ENCODE measurements at places on chromosomes 11 and 22. TPM values are rescaled to one million over a fixed set of nuclear protein-coding genes. Genes with fewer than 3 reads are reported as not detected.
A peak's percentile ranks its signal among the peaks of the same experiment; 100 is the strongest.

The PRDX5 gene
- total RNA-seq, result 243 TPM

GRCh38 chr11:119687373-119688046 lies 41.5 kb downstream of the NECTIN1 start:
- H3K36me3 ChIP-seq, result no peaks in the 10 kb centered on the region
- H3K27me3 ChIP-seq, result no peaks in the 10 kb centered on the region
- no peak overlapping the region for H3K4me3 ChIP-seq
- no peak overlapping the region for H3K27ac ChIP-seq
- no peak for DNase-seq
- peaks cover 17% of the 10 kb centered on the region for H3K4me1 ChIP-seq

The NELL1 gene
- not detected for total RNA-seq

DNA sequence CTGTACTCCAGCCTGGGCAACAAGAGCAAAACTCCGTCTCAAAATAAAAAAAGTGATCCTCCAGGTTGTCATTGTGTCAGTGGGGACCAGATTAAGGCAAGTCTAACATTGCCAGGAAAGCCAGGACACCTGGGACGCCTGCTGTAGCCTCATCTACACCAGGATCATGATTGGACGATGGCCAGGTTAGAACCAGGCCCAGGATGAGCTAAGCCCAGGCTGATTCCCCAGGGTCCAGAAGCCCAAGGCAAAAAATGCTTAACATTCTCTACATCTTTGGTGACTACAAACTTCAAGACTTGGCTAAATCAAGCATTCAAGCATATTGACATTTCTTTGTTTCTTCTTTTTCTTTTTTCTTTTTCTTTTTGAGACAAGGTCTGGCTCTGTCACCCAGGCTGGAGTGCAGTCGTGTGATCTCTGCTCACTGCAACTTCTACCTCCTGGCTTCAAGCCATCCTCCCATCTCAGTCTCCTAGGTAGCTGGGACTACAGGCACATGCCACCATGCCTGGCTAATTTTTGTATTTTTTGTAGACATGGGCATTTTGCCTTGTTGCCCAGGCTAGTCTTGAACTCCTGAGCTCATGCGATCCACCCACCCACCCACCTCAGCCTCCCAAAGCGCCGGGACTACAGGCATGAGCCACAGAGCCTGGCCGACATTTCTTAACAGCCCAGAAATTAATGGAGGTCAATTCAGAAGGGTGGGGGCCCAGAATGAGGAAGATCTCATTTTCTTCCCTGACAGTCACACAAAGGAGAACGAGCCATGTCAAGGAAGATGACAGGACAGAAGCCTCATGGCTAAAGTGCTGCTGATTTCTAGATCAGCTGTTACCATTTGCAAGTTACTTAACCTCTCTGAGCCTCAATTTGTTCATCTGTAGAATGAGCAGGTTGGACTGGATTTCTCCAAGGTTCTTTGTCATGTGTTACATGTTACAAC lies 12.5 kb upstream of the PTPRJ start:
- no peak overlapping the region for H3K27ac ChIP-seq
- DNase-seq, result peak; percentile 46
- H3K27me3 ChIP-seq, result no peaks in the 10 kb centered on the region
- H3K4me1 ChIP-seq, result peaks cover 3% of the 10 kb centered on the region
- H3K36me3 ChIP-seq, result no peaks in the 10 kb centered on the region

DNA sequence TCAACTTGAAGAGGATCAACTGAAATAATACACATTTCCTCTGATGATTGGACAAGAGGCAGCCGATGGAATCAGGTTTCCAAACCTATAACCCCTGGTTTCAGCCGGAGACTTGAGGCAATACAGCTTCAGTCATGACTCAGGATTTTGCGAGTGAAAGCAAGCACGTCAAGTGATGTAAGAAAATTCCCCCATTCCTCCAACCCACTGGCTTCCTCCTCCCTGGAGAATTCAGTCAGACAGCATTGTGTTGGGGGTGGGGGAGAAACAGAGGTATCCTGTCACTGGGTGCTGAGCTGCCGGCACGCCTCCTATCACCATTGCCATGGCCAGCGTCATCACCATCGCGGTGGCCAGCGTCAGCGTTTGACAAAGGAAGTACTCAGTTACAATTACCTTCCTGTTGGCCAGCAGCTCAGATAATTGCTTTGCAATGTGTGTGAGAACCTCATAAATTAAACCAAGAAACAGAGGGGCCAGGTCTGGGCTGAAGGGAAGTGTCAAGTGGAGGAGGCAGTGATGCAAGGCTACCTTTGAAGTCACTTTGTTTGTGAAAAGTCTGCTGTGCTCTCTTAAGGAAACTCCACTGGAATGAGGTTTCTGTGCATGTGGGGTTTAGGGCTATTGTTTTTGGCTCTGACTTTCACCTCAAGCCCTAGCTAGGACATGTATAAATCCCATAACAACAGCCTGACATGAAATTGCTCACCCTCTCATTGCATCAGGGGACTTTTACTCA lies 50.2 kb downstream of the LIF start:
- H3K36me3 ChIP-seq, result no peaks in the 10 kb centered on the region
- H3K4me1 ChIP-seq, result peaks cover 35% of the 10 kb centered on the region
- H3K4me3 ChIP-seq, result peak overlapping the region; percentile 8
- H3K27ac ChIP-seq, result peak overlapping the region; percentile 99
- DNase-seq, result peak; percentile 100

- no peak overlapping the region for H3K27ac ChIP-seq
- no peaks in the 10 kb centered on the region for H3K36me3 ChIP-seq
- no peak for DNase-seq
- H3K27me3 ChIP-seq, result peaks cover under 1% of the 10 kb centered on the region
- no peak overlapping the region for H3K4me3 ChIP-seq
- H3K4me1 ChIP-seq, result peaks cover 16% of the 10 kb centered on the region
Observed at GRCh38 chr22:44682556-44683168, 19.3 kb upstream of the PRR5 start.

GRCh38 chr22:35335936-35336781 lies 36.5 kb downstream of the TOM1 start:
- H3K4me1 ChIP-seq, result no peaks in the 10 kb centered on the region
- no peak overlapping the region for H3K27ac ChIP-seq
- DNase-seq, result no peak
- peaks cover 14% of the 10 kb centered on the region for H3K36me3 ChIP-seq
- H3K4me3 ChIP-seq, result no peak overlapping the region

- peak overlapping the region; percentile 81 for H3K27ac ChIP-seq
- no peaks in the 10 kb centered on the region for H3K36me3 ChIP-seq
- H3K4me3 ChIP-seq, result no peak overlapping the region
- H3K4me1 ChIP-seq, result peaks cover 53% of the 10 kb centered on the region
- peak; percentile 52 for DNase-seq
- H3K27me3 ChIP-seq, result no peaks in the 10 kb centered on the region
Observed at GRCh38 chr22:39176143-39176713, 23.7 kb upstream of the CBX7 start.

GRCh38 chr11:67652965-67653845 lies 2.7 kb upstream of the ACY3 start:
- no peak overlapping the region for H3K27ac ChIP-seq
- H3K4me1 ChIP-seq, result no peaks in the 10 kb centered on the region
- no peak for DNase-seq
- peaks cover 2% of the 10 kb centered on the region for H3K27me3 ChIP-seq
- H3K36me3 ChIP-seq, result no peaks in the 10 kb centered on the region
- no peak overlapping the region for H3K4me3 ChIP-seq

The OR10A2 gene
- total RNA-seq, result not detected

GRCh38 chr11:76069001-76069400 lies 137.3 kb downstream of the WNT11 start:
- H3K36me3 ChIP-seq, result no peaks in the 10 kb centered on the region
- no peak overlapping the region for H3K4me3 ChIP-seq
- no peak overlapping the region for H3K27ac ChIP-seq
- H3K27me3 ChIP-seq, result no peaks in the 10 kb centered on the region
- H3K4me1 ChIP-seq, result no peaks in the 10 kb centered on the region
- no peak for DNase-seq

DNA sequence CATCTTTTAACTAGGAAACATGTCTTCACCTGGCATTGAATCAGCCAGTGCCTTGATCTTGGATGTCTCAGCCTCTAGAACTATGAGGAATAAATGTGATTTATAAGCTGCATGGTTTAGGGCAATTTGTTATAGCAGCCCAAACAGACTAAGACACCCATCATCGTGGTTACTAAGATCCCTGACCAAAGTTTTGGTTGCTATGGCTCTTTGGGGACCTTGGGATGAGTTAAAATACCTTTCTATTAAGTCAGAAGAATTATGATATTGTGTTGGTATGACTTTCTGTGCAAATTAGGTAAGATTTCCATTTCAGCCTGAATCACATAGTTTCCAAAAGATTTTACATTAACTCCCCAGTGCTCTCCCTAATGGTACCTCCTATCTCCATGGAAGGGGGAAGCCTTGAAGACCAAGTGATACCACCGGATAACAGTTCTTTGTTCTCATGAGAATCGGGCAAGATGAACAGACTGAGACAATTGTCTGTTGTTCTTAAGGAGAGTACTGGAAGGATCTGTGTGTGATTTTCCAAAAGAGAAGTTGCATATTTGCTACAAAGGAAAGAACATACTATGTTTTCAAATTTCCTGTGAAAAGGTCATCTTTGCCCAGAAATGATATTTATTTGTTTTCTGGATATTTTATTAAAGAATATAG lies 60.4 kb upstream of the UBASH3B start:
- H3K27ac ChIP-seq, result no peak overlapping the region
- H3K36me3 ChIP-seq, result no peaks in the 10 kb centered on the region
- peaks cover 7% of the 10 kb centered on the region for H3K4me1 ChIP-seq
- no peak overlapping the region for H3K4me3 ChIP-seq
- H3K27me3 ChIP-seq, result peaks cover 11% of the 10 kb centered on the region
- DNase-seq, result no peak

DNA sequence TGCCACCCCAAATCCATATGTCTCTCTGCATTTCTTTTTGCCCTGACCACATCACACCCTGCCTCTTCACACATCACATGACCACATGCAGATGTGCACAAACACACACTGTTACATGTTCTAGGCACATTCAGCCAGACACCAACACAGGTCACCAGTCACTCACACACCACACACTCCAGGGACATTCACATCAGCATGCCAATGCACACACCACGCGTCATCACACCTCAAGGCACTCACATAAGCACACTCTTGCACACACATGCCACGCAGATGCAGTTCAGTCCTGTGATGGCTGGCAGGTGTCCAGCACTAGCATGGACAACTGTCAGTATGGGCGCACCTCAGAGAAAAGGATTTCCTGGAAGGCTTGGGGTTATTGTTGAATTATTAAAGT lies 77.0 kb upstream of the MYOD1 start:
- H3K4me3 ChIP-seq, result no peak overlapping the region
- no peaks in the 10 kb centered on the region for H3K4me1 ChIP-seq
- no peak overlapping the region for H3K27ac ChIP-seq
- no peaks in the 10 kb centered on the region for H3K36me3 ChIP-seq
- no peaks in the 10 kb centered on the region for H3K27me3 ChIP-seq

DNA sequence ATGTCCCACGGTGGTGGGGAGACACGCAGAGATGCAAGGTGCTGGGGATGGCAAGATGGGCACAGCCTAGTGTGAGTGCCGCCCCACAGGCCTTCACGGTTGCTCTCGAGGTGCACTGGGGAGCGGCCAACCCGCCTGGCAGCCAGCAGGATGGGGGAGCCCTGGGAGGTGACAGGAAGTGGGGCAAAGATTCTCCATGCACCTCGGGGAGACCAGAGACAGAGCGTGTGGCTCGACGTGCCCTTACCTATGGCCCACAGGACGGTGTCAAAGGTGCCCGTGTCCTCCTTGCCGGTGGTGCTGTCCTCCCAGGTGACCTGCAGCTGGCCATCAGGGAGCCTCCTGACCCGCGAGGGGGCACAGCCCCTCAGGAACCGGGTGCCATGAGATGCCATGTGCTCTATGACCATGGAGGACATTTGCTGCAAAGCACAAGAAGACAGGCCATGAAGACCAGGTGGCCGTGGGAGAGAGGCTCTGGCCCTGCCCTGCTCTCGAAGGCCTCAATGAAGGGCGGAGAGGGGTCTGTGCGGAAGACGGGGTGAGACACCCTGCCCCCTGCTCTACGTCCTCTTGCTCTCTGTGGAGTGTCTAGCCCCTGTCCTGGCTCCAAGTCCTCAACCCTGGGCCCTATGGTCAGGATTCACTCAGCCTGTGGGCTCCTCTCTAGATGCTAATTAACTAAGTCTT lies 40.6 kb upstream of the GNB1L start:
- peaks cover 30% of the 10 kb centered on the region for H3K4me1 ChIP-seq
- H3K27ac ChIP-seq, result no peak overlapping the region
- H3K36me3 ChIP-seq, result no peaks in the 10 kb centered on the region
- no peak overlapping the region for H3K4me3 ChIP-seq

DNA sequence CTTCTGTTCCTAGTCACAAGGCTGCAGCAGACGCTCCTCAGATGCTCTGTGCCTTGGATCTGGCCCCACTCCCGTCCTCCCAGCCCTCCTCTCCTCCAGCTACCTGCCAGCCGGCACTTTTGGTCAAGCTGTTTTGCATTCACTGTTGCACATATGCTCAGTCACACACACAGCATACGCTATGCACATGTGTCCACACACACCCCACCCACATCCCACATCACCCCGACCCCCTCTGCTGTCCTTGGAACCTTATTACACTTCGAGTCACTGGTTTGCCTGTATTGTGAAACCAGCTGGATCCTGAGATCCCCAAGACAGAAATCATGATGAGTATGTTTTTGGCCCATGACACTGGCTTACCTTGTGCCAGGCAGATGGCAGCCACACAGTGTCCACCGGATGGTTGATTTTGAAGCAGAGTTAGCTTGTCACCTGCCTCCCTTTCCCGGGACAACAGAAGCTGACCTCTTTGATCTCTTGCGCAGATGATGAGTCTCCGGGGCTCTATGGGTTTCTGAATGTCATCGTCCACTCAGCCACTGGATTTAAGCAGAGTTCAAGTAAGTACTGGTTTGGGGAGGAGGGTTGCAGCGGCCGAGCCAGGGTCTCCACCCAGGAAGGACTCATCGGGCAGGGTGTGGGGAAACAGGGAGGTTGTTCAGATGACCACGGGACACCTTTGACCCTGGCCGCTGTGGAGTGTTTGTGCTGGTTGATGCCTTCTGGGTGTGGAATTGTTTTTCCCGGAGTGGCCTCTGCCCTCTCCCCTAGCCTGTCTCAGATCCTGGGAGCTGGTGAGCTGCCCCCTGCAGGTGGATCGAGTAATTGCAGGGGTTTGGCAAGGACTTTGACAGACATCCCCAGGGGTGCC lies 109.8 kb downstream of the BCR start:
- H3K4me3 ChIP-seq, result no peak overlapping the region
- H3K4me1 ChIP-seq, result peaks cover 13% of the 10 kb centered on the region
- DNase-seq, result peak; percentile 12

DNA sequence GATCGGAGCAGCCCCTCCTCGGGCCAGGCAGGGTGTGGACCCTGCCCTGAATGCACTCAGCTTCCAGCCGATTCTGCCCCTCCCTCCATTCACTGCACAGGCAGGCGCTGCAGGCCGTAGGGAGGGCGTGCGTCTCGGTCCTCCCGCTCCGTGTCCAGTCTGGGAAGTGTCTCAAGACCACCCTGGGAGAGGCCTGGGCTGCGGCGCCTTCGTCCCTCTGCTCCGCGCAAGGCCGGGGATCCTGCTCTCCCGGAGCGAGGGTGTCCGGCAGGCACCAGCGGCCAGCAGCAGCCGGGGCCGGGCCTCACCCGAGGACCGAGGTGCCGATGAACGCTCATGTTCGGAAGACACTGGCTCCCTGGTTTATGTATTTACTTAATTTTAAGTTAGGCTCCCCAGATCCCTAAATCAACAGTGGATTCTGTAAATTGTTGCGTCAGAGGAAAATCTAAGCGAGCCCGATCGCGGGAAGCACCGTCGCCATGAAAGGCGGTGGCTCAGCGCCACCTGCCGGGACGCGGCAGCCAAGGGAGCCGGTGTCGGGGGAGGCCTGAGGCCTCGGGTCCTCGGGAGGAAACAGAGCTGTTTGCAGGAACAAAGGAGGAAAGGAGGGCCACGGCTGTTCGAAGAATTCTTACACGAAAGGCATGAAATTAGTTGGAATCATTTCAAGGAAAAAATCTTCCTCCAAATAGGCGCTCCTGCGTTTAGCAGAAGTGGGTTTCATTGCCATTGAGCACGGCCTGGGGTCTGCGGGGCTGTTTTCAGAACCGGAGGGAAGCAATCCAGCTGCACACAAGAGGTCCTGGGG lies 195.3 kb downstream of the BRD1 start:
- H3K4me1 ChIP-seq, result no peaks in the 10 kb centered on the region
- no peaks in the 10 kb centered on the region for H3K36me3 ChIP-seq
- H3K27me3 ChIP-seq, result no peaks in the 10 kb centered on the region

The BCR gene
- total RNA-seq, result 48.9 TPM
